ENCODE measurements at places on chromosomes 1 and 21.

GRCh38 chr1:36236302-36236701 lies 12.1 kb downstream of the THRAP3 start:
- no peak for DNase-seq

DNA sequence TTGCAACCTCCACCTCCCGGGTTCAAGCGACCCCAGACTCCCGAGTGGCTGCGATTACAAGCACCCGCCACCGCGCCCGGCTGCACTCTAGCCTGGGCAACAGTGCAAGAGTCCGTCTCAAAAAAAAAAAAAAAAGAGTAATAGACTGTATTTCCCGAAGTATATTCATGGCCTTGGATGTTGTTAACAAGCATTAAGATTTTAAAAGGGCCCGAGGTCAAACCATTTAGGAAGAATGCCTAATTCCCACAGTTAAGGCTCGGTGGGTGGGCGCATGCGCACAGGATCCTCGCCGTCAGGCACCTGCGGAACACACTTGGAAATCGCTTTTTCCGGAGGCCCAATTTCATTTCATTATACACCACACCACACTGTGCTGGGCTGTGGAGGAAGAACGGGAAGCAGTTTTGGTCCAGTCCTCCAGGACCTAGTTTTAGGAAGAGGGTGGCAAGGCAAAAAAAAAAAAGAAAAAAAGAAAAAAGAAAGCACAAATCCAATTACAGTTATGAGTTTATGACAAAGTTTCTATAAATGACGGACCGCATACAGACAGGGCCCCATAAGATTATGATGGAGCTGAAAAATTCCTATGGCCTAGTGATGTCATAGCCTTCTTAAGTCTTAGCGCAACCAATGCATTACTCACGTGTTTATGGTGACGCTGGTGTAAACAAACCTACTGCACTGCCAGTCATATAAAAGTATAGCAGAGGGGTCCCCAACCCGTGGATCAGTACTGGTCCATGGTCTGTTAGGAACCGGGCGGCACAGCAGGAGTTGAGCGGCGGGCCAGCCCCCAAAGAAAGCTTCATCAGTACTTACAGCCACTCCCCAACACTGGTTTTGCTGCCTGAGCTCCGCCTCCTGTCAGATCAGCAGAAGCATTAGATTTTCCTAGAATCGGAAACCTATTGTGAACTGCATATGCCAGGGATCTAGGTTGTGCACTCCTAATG lies 38.2 kb downstream of the H3-3A start:
- DNase-seq, result no peak

DNA sequence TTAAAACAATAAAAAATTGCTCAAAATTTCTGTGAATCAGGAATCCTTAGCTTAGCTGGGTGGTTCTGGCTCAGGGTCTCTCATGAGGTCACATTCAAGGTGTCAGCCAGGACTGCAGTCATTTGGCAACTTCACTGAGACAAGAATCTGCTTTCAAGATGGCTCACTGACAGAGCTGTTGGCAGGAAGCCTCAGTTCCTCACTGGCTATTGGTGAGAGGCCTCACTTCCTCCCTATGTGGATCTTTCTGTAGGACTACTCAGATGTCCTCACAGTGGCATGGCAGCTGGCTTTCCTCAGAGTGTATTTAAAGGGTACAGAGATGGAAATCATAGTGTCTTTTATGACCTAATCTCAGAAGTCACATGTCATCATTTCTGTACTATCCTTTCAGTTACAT lies 785.7 kb downstream of the ADGRL2 start:
- DNase-seq, result no peak

- no peak for DNase-seq
Observed at GRCh38 chr1:154641534-154641933, 33.5 kb upstream of the ADAR start.

GRCh38 chr1:40630488-40631223 lies 34.8 kb downstream of the RIMS3 start:
- DNase-seq, result peak; percentile 16

DNA sequence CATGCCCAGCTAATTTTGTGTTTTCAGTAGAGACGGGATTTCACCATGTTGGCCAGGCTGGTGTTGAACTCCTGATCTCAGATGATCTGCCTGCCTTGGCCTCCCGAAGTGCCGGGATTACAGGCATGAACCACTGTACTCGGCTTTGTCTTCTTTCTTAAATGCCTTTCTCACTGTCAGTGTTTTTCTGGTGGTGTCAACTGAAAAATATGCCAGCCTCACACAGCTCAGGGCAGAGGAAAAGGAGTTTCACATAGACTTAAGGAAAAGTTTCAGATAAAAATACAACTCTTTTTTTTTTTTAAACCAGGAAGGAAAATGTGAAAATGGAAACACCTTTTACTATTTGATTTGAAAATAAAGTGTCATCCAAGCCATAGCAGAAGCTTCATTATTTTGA lies 4.6 kb upstream of the MAB21L3 start:
- DNase-seq, result no peak

DNA sequence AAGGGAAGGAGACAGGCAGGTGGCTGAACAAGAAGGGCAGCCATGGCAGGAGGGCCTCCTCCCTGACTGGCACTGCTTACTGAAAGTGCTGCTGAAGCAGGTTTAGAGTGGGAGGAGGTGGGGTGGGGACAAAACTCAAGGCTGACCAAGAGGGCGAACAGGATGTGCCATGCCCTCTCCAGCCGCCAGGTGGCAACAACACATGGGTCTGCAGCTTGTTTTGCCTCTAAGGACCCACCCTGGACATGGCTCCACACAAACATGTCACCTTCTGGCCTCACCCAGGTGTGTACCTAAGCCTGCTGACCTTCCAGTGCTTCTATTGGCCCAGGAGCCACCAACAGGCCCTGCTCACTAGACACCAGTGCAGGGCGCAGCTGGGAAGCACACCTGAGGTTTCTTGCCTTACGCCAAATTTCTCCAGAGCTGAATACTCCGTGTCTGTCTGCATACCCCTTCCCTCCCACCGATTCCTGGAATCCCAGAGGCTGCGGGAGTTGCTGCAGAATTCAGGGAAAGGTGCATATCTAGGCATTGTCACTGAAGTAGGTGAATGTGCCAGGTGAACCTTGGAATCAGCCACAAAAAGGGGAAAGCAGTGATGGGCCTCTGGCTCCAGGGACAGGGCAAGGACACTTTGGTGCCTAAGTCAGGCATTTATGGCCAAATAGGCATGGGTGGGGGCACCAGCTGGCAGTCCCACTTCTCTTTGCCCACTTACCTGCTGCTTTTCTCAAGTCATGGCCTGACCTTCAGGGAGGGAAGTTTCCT lies 5.3 kb downstream of the PSRC1 start:
- DNase-seq, result peak; percentile 57

GRCh38 chr1:108591466-108591865 lies 31.6 kb downstream of the EEIG2 start:
- DNase-seq, result no peak

GRCh38 chr1:230679825-230680224 lies 34.1 kb downstream of the AGT start:
- DNase-seq, result no peak

DNA sequence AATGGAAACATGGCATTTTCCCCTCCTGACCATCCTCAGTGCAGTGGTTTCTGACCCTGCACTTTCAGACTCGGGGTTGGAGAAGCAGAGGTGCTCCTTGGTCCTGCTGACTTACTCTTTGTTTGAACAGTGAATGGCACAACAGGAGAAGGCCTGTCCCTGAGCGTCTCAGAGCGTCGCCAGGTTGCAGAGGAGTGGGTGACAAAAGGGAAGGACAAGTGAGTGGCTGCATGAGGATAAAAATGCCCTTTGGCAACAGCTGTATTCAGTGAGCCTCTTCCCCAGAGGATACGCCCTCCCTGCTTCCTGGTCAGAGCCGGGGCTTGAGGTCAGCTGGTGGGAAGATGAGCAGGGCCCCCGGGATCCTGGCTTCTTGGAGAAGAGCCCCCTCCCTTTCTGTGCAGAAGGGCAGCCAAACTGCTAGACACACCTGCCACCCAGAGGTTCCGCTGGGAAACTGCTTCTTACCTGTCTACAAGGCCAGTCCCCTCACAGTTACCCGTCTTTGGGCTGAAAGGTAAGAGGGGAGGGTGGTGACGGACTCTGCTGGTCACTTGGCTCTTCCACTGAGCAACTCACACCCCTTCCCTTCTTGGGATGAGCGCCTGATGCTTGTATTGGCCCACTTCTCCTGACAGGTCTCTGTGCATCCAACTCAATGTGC lies 16.6 kb downstream of the NPL start:
- DNase-seq, result no peak

DNA sequence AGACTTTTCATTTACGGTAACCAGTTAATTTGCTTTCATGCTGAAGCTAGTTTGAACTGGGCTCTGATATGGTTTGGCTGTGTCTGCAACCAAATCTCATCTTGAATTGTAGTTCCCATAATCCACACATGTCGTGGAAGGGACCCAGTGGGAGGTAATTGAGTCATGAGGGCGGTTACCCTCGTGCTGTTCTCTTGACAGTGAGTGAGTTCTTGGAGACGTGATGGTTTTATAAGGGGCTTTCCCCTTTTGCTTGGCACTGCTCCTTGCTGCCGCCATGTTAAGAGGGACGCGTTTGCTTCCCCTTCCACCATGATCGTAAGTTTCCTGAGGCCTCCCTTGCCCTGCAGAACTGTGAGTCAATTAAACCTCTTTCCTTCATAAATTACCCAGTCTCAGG lies 10.3 kb upstream of the FHAD1 start:
- DNase-seq, result no peak

- DNase-seq, result peak; percentile 2
Observed at GRCh38 chr1:220123889-220124288, 30.0 kb downstream of the IARS2 start.

- DNase-seq, result no peak
Observed at GRCh38 chr1:15882665-15883064, 35.2 kb downstream of the SPEN start.

- peak; percentile 82 for DNase-seq
Observed at GRCh38 chr21:46324390-46325072, 575 bp downstream of the PCNT start.

- peak; percentile 48 for DNase-seq
Observed at GRCh38 chr1:52662645-52663313, 29.8 kb downstream of the SHISAL2A start.

- DNase-seq, result peak; percentile 66
Observed at GRCh38 chr1:171081314-171081753, 9.4 kb upstream of the FMO3 start.

DNA sequence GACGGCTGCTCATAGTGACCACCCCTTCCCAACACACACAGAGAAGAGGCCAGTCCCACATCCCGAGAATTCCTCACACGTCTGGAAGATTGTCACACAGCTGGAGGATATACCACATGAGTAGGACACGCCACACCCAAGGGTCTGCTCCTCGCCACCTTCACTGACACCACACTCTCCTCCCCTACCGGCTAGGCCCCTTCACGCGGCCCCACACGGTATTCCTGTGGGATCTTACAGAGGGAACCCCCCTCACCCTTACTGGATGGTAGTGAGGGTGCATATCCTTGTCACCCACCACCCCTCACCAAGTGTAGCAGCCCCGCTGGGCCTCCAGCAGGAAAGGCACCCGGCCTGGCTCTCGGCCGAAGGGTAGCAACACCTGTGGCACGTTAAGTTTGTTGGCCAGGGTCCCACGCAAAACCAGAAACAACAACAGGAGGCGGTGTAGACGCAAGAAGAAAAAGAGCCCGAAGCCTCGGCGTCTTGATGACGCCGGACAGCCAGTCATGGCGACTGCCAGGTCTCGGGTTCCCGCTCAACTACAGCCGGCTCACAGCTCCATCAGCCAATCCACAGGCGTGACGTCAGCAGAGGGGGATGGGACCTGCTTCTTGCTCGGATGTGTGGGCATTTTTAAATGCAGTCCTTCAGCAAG lies at the start of gene NUP210L:
TSS of gene NUP210L (minus strand) at position 540 of the 658 bp plus-strand sequence.
- peak; percentile 16 for DNase-seq

- peak; percentile 81 for DNase-seq
Observed at GRCh38 chr1:170204121-170204520, 58.4 kb downstream of the NTMT2 start.

- DNase-seq, result no peak
Observed at GRCh38 chr1:167681451-167682098, 40.2 kb upstream of the MPZL1 start.

GRCh38 chr1:239858057-239858456 lies 233.6 kb upstream of the FMN2 start:
- peak; percentile 22 for DNase-seq

- peak; percentile 21 for DNase-seq
Observed at GRCh38 chr1:34163792-34164731, 968 bp downstream of the CSMD2 start.

- no peak for DNase-seq
Observed at GRCh38 chr1:158124034-158124433, 56.7 kb upstream of the CD1D start.

DNA sequence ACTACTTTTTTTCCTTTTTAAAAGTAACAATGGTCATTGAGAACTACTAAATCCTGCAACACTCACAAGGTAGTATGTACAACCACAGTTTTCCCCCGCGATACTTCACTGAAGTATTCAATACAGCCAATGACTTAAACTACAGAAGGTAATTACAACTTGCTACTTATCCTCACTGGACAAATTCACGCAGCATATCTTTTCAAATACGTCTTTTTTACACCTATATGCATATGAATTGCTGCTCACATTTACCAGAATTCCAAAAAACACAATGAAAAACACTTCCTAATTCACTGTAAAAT lies 12.4 kb downstream of the NRIP1 start:
- DNase-seq, result no peak

All from fibroblast of upper back skin (primary cell).